ENCODE measurements at places on chromosomes 2 and 18.

- no peak for DNase-seq
These were observed 25.7 kb downstream of the NPPC start for GRCh38 chr2:231900486-231900942.

GRCh38 chr2:776487-776886, 99.3 kb upstream of the TMEM18 start:
- no peak for DNase-seq

GRCh38 chr18:58970943-58971790, 106.5 kb downstream of the ZNF532 start:
- DNase-seq = no peak

DNA sequence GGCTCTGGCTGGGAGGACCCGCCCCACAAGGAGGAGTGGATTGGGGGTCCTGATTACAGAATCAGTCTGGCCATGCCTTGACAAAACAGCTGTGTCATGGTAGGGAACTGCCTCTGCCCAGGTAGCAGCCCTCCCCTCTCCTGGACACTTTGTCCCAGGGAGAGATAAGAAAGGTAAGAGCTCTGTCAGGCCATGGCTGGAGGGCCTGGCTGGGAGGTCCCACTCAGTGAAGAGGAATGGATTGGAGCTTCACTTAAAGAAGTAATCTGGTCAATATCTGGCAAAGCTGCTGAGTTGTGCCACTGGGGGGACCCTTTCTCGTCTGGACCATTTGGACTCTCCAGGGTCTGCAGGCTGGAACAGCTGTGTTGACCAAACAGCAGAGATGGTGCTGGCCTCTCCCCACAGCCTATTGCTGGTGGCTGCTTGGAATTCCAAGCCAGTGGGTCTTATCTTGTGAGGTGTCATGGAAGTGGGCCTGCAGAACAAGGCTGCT, 75.4 kb downstream of the EPC2 start:
- no peak for DNase-seq

DNA sequence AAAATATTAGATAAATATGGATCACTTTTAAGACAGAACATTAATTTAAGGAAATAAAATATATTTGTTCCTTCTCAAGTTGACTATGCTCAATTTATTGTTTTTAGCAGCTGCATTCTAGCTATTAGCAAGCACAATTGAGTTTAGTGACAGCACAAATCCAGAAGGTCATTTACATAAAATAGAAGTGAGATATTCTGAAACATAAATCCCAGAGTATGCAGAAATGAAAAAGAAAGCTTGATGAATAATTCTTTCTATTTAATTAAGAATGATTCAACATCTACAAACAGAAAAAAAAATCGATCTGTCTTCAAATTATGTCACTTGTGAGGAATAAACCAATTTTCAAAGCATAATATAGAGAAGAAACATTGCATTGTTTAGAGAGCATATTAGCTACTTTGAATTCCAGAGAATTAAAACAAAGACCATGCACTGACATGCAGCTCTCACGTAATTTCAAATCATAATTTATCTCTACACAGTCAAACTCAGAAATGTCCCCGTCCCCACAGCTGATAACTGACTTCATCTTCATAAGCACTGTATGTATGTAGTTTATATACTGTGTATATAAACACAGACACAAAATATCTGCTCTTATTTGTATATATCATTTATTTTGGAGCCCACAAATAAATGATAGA, 458.4 kb downstream of the TMX3 start:
- DNase-seq = no peak

GRCh38 chr18:79400591-79401381, 5.1 kb downstream of the NFATC1 start:
- DNase-seq = no peak

GRCh38 chr18:13493725-13494124, 232.6 kb downstream of the FAM210A start:
- no peak for DNase-seq

GRCh38 chr2:187442378-187442777, 5.7 kb downstream of the CALCRL start:
- no peak for DNase-seq

DNA sequence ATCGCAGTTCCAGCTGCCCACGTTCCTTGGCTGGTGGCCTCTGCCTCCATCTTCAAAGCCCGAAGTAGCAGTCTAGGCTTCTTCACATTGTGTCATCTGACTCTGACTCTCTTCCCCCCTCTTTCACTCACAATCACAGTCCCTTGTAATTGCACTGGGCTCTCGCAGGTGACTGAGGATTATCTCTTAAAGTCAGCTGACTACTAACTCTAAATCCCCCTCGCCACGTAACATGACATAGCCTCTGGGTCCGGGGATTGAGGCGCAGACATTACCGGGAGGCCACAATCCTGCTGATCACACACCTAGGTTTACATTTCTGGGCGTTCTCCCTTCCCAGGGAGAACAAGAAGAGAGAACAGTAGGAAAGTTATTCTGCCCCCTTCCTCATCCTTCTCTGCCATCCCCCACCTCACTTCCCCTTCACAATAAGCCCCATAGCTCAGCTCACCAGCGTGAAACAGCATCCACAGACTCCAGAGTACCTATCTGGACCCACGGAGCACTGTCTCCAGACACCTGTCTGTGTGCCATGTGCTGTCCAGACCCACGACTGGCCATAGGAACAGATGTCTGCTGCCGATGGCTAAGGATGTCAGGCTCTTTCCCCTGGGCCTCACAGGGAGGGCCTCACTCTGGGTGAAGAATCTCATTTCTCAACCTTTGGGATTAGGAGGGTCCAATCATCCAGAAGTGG, 64.3 kb upstream of the FZD7 start:
- DNase-seq = no peak

DNA sequence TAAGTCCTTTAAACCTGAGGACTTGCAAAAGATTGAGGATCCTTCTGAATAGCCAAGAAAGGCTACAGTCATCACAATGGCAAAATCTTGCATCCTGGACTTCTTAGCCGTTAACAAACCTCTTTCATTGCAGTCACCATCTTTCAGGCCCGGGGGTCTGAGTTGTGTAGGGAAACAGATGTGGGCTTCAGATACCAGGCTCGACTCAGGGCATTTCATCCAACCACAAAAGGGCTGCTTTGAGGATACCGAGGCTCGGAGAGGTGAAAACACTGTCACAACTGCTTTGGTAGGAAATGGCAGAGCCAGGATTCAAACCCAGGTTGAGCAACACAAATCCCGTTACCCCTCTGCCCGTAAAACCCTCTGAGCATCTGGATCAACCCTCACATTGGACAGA, 147.4 kb downstream of the TFCP2L1 start:
- DNase-seq = no peak

GRCh38 chr2:88471083-88471942, 18.8 kb upstream of the FOXI3 start:
- no peak for DNase-seq

DNA sequence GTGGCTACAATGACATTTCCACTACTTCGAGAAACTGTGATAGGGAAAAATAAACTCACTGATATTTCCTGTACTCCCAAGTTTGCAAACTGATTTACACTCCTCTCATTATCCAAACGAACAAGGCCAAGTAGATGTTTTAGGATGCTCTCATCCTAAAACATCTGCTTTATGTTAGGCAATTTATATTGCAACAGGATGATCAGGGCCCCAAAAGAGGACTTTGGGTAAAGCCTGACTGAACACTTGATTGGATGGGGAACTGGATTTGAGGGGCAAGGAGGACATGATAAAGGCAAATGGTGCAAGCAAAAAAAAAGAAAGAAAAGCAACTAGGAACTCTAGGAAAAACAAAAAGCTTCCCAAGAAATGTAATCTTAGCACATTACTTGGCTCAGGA, 2.1 kb upstream of the HES6 start:
- no peak for DNase-seq

DNA sequence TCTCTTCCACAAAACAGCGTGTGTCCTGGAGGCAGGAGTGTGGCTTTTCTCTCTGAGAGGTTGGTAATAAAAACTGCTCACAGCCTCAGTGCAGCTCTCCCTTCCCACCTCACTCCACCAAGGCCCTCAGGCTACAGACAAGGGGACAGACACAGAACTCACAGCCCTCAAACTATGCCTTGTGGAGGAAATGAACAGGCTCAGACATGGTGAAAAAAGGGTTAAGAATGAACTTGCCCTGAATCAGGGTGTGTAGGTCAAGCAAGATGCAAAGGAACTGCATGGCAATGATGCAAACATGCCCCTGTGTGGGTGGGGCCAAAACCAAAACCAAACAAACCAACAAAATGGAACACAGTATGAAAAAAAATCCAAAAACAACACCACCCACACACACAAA, 125.8 kb downstream of the GALNT14 start:
- DNase-seq = no peak

DNA sequence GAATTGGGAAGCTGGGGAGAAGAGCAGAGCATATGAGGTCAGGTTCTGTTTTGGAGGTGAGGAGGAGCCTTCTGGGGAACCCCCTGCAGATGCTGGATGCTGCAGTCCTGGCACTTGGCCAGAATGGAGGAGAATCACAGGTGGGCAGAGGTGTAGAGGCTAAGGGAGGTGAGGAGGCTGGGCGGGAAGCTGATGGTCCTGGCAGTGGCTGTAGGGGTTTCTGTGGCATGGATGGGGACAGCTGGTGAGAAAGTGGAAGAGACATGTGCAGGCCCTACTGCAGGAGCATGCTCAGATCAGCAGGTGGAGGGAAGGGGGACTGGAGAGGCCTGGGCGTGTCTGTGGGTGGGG, 101.3 kb downstream of the DYSF start:
- no peak for DNase-seq

DNA sequence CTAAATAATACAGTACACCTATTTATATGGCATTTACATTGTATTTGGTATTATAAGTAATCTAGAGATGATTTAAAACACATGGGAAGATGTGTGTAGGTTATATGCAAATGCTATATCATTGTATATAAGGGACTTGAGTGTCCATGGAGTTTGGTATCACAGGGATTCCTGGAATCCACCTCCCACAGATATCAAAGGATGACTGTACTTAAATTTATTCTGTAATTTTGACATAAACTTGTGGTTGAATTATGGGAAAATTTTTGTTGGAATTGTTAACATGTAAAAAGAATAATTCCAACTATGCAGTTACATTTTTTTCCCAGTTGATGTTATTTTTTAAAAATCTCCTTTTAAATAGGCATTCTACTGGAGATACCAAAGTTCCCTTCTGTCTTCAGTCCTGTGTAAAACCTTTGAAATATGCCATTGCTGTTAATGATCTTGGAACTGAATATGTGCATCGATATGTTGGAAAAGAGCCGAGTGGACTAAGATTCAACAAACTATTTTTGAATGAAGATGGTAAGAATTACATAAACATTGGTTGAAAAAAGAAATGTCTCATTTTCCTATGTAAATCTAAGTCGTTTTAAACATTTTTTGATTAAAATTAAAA, 24.1 kb downstream of the GLS start:
- no peak for DNase-seq

DNA sequence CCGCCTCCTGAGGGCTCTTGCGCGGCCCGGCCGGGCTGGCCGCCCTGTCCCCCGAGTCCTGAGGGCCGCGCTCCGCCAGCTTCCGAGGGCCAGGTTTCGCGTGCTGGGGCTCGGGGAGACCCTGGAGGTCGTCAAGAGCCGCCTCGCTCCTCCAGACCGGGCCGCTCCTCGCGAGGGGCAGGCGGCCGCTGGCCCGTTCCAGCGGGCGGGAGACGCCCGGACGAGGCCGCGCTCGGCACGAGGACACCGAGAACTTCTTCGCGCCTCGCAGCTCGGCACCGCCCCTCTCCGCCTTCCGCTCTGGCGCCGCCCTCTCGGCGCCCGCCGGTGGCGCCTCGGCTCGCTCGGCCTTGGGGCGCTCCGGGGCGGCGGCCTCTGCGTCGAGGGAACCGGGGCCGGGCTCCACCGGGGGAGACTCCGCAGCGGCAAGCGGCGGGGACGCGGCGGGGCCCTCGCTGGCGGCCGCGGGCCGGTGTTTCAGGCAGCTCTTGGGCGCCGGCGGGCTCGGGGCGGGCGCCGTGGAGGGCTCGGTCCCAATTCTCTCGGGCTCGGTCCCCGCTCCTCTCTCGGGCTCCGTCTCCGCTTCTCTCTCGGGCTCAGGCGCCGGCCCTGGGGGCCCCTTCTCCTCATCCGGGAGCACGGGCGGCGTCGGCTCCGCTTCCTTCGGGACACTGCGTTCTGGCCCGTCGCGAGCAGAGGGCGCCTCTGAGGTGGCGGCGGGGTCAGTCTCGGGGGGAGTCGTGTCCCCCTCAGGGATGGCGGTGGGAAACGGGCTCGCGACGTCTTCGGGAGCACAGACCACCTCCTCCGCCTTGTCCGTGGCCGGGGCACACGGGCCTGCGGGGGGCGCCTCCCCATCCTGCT, 91.6 kb upstream of the MGAT4A start:
- DNase-seq = no peak

DNA sequence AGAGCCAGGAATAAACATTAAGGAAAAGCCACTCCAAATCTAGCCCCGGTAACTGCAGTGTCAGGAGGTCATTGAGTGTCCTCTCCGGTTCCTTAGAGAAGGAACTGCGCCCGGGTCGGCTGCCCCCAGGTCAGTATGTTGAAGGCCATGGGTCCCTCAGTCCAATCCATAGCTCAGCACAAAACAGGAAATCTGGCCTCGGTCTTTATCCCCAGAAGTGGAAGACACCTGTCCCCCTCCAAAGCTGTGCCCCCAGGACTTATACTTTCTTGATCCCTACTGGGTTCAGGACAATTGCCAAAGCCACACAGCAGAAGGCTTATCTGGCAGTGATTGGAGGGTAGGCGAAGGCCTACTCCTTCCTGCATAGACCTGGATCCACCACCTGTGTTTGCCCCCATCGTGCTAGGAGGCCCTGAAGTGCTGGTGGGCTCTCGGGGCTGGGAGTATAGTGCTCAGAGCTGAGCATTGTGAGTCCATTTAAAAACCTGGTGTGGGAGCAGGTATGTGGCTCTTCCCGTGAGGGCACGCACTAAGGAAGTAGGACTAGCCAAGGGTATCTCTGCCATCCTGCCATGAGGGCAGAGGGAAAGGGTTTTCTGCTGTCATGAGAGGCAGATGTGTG, 178.6 kb downstream of the SEPTIN10 start:
- DNase-seq = no peak

GRCh38 chr2:112846031-112846430, 9.5 kb upstream of the IL1B start:
- DNase-seq = no peak

DNA sequence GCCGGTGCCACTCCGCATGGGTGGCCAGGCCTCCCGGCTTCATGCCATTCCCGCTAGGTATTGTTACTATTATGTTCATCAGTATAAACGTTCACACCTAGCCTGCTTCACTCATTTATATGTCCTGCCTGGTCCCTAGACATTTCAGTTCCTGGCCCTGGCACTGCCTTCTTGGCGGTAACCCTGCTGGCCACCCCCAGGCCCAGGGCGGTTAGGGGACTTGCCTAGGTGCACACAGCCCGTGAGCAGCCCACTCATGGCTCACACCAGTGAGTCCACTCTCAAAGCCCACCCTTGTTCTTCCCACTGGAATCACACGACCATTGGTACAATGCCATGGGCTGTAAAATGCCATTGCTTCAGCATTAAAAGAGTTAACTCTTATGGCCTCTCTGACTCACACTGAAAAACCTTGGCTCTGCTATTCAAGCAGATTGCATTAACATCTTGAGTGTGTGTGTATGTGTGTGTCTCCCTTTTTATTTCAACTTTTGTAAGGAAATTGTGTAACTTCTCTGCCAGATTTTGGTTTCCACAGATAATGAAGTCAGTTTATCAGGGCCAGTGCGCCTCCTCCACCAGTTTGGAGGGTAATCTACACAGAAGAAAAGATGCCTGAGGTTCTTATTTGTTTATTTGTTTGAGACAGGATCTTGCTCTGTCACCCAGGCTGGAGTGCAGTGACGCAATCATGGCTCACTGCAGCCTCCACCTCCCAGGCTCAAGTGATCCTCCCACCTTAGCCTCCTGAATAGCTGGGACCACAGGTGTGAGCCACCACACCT, 74.2 kb downstream of the RAB31 start:
- DNase-seq = no peak

- DNase-seq = no peak
These were observed 228.3 kb upstream of the SETBP1 start for GRCh38 chr18:44452346-44452745.

GRCh38 chr2:107005853-107006252, 119.9 kb upstream of the ST6GAL2 start:
- DNase-seq = no peak
